Activated CD8-positive, alpha-beta memory T cell treated with anti-CD3 and anti-CD28 coated beads for 4 hours (primary cell): ENCODE measurements at places on chromosomes 1 and 21.

DNA sequence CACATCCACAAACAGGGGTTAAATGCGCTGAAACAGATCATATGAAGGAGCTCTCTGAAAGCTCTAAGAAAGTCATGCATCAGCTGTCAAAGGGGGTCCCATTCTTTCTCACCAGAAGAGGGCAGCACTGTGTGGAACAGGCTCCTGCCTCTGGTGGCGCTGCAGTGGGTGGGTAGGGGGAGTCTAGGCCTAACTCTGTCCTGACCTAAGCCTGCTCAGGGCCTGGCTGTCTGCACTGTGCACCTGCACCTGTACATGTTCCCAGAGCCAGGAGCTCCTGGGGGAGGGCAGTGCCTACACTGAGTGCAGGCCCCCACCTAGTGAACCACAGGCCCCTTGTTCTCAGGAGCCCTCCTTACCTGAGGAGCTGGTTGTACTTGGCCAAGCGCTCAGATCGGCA lies 16.0 kb downstream of the ENO1 start:
- no peak for DNase-seq

- DNase-seq: no peak
Measured at GRCh38 chr1:227774051-227774731, 39.0 kb downstream of the SNAP47 start.

DNA sequence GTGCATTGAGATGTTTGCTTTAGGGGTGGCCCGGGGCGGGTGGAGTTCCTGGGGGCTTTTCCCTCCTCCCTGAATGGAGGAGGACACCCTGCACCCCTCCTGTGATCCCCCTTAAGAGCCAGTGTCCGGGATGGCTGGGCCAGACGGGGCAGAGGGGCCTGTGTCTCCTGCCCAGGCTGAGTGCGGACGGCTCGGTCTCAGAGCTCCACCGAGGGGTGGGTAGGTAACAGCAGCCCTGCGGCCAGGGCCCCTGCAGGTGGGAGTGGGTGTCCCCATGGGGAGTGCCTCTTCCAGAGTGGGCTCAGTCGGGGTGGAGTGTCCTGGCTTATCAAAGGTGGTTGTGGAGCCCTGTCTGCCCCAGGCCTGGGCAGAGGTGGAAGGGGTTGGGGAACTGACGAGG lies 23.1 kb downstream of the TP73 start:
- no peak for DNase-seq

DNA sequence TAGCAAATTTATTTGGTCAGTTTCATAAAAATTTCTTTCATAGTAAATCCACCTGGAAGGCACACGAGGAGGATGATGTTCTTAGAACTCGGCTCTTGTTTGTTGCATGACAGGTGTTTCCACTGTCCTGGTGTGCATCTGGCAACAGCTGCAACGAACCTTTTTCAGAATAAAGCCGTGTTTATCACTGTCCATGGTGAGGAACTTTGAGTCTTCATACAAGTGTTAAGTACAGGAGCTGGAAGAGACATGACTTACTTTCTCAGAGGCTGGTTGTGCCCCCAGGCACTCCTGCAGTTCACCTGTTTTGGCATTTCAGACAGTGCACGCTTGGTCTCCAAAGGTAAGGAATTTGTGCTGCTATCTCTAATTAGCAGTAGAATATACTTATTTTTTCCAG lies 97.1 kb downstream of the ADAMTS1 start:
- DNase-seq: no peak

DNA sequence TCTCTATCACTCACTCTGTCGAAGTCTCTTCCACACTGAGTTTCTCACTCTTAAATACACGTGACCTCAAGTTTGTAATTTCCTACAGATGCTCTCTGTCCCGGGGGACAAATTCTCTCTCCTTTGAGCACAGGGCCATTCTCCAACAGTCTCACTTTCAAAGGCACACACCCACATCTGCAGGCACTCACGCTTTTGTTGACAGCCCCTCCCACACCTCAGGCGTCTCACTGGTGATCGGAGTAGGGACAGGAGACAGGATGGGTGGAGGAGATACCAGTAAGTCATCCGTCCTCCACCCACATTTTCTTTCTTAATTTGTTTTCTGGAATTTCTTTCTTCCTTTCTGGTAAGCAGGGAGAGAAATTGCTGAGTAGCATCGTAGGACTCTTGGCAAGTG lies 40.6 kb upstream of the GREM2 start:
- DNase-seq: no peak

DNA sequence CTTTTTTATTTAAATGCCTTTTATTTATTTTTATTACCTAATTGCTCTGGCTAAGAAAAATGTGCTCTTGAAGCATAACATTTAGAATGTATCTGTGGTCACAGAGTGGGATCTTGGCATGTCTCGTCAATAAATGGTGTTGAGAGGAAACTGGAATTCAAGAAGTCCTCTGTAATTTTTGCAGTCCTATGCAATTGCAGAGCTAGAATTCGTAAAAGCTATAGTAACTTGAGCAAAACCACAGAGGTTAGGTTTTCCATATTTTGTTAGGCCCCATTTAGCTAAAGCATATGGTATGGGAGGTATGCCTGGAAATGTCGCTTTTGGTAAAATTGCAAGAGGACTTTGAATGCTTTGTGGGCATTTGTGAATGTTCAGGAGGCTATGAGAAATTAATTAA lies 466.7 kb upstream of the NFIA start:
- DNase-seq: no peak

DNA sequence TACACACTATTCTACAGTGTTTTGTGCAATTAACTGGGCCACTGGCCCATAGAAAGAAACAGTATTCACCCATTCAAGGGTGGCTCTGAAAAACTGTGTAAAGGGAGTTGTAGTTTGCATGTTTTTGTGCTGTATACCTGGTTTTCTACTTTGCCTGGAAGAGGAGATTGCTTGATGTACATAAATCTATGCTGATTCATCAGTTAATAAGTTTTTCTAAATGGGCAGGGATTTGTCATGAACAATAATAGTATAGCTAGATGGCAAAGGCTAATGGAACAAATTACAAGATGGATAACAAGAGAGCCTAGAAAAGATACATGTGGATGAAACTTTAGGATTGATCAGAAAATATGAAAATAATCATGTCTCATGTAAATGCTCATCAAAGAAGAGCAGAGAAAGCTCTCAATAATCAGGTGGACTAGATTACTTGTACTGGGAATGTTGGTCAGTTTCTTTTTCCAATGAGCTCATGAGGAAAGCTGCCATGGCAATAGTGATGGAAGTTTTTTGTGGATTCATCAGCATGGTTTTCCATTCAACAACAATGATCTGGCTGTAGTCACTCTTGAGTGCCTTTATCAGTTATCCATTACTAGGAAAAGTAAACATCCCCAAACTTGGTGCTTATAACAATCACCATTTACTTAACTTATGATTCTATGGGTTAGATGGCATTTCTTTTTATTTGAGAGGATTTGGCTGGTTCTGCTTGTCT lies 602.8 kb downstream of the BRINP3 start:
- no peak for DNase-seq

- DNase-seq: no peak
Measured at GRCh38 chr21:34148826-34149558, 75.6 kb downstream of the MRPS6 start.

DNA sequence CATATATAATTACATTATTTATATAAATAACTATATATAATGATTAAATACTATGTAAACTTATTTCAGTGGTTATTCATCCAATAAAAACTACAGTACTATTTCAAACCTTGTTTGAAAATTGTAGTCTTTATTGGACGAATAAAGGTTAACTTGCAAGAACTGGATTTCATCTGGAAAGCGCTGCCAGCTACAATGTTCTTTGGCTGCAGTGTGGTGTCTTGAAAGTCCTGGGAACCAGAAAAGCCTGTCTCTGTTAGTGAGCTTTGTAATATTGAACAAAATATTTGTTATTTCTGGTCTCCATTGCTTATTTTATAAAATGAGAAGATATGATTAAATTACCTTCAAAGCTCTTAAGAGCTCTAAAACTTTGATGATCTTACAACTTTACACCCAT lies 763.6 kb downstream of the ADGRL2 start:
- no peak for DNase-seq

- no peak for DNase-seq
Measured at GRCh38 chr1:97365026-97365425, 555.8 kb downstream of the DPYD start.

DNA sequence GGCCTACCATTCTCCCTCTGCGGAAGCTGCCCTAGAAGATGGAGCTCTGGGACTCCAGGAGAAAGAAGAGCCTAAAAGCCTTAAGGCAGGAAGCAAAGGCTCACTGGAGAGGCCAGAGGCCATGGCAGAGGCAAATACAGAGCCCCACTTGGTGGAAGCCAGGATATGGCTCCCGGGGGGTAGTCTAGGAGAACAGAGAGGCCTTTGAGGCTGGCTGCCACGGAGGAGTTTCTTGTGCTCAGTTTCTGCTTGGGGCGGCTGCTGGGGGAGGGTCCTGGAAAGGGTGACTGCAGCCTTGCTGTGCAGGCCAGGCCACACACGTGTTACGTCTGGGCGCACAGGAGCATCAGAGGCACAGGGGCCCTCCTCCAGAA lies 5.4 kb downstream of the CC2D1B start:
- no peak for DNase-seq

DNA sequence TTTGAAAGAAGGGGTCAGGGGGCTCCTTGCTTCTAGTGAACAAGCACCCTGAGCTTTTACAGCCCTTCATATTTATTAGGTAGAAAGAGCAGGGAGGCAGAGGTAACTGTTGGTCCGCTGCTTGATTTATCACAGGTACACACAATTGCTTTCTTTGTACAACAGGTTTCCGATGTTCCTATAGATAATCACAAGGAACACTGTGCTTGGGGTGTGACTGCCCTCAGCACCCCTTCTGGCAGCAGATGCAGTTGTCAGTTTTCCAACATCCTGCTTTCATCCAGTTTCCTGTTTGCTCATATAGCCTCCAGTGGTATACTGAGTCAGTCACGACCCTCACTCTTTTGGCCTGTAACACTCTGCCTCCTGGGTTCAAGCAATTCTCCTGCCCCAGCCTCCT lies 40.6 kb downstream of the SCP2 start:
- DNase-seq: no peak

DNA sequence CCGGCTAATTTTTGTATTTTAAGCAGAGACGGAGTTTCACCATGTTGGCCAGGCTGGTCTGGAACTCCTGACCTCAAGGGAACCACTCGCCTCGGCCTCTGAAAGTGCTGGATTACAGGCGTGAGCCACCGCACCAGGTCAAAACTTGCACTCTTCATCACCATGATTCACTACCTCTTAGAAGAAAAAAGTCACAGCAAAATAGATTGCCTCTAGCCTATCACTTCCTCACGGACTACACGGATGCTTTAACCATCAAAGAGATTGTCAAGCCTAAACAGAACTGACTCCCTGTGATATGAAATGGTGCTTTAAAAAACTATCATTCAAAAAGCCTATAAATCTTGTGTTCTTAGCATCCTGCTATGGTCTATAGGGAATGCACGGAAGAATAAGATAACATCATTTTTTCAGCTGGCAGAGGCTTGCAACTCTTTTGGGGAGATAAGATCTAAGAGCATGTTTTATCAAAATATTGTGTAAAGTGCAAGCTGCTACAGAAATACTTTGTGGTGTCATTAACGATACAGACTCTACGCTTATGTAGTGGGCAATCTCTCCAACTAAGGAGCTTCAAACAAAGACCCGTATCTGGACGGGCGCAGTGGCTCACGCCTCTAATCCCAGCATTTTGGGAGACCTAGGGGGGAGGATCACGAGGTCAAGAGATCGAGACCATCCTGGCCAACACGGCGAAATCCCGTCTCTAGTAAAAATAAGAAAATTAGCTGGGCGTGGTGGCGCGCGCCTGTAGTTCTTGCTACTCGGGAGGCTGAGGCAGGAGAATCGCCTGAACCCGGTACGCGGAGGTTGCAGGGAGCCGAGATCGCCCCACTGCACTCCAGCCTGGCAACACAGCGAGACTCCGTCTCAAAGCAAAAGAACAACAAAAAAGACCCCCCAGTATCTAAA lies 966 bp downstream of the TFB2M start:
- DNase-seq: no peak

- DNase-seq: no peak
Measured at GRCh38 chr1:228065543-228066347, 16.8 kb upstream of the ARF1 start.

DNA sequence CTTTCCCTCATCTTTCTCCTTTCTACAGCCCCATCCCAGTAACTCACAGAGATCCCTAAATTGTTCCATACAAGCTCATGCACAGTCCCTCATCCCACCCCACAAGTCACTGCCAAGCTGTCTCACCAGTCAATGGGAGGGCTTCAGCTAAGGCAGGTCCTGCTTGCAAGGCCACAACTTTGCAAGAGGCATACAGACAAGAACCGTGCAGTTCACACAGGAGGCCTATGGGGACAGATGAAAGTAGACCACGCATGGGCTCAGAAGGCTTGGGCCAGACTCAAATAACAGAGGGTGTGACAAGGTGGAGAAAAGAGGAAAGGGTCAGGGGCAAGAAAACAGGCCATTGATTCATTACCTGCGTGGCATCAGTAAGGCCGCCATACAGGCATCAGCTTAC lies 15.1 kb downstream of the RGS8 start:
- no peak for DNase-seq

GRCh38 chr21:43866659-43867331 lies 1.8 kb downstream of the AGPAT3 start:
- DNase-seq: no peak

DNA sequence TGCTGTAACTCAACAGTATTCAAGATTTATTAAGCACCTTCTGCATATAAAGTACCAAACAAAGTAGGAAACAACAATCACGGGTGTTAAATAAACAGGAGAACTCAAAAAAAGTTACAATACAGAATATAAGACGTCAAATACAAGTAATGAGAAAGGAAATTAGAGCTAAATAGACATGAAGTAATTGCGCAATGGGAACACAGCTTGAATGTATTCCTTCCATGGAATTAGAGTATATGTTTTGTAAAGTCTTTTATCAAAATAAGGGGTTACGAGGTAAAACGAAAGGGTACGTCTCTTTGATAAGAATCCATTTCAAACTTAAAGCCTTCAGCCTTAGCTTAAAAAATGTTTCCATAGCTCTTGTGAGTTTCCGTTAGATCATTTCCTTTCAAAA lies 109.1 kb downstream of the SPATA6 start:
- DNase-seq: no peak

DNA sequence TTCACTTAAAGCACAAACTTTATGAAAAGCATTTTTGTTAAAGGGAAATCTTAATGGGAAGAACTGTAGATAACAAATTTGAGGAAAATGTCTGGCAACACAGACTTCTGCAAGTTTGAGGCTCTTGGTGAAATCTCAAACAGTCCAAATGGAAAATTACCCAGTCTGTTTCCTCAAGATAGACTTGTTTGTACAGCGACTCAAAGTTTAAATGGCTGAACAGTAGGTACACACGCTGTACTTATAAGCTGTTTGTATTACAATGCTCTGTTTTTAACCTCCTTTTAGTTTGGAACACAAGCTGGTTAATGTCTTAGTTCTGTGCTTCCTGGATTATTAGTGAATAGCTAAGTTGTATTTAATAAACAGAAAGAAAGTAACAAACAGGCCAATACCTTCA lies 217.1 kb downstream of the NFIA start:
- no peak for DNase-seq

- DNase-seq: no peak
Measured at GRCh38 chr1:220356981-220357850, 85.0 kb upstream of the RAB3GAP2 start.

GRCh38 chr1:27529704-27530018 lies 39.7 kb upstream of the WASF2 start:
- DNase-seq: no peak

- DNase-seq: no peak
Measured at GRCh38 chr1:180232521-180233043, 2.5 kb downstream of the LHX4 start.

GRCh38 chr1:160752924-160753323 lies 13.9 kb downstream of the SLAMF7 start:
- DNase-seq: no peak
